ENCODE measurements at places on chromosomes 12 and 14.

- peak; percentile 61 for DNase-seq
Observed at GRCh38 chr12:12723681-12724420, 6.7 kb downstream of the CDKN1B start.

DNA sequence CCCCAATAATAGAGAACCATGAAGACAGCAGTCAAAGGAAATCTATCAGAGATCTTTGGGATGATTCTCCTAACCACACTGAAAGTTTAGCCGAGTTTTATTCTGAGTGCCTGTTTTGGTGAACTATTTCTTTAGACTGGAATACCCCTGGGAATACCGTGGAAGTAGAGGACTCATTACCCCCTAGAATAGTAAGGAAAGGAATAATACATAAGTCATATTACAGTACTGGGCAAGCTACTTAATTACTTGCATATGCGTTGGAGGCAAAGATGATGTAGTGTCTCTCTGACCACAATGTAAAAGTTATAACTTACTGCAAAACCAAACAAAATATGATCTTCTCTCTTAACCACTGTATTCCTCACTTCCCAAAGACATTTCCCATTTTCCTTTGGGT is 25.5 kb downstream of the ZC2HC1C start:
- no peak for DNase-seq

DNA sequence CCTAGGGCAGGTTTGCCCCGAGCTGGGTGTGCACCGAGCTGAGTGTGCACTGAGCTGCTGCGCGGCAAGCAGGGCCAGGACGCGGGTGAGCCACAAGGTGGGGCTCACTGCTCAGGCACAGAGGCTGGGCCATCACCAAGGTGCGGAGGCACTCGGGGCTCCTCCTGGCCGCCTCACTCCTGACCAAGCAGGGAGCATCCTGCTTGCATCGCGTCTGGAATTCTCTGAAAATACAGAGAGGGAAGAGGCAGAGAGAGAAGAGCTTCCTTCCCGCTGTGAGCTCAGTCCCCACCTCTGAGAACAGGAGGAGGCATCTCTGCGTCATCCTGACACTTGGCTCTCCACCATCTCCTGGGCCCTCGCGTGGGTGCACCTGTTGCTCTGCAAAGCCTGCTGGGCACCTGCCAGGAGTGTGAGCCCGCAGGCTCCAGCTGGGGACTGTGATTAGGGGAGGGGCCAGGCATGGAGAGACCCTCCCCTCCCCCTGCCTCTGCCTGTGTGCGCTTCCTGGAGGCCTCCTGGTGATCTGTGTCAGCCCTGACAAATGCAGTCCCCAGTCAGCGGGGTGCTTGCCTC is 116.3 kb downstream of the GLT1D1 start:
- DNase-seq, result peak; percentile 35

GRCh38 chr14:34642595-34642994 is 12.6 kb upstream of the SNX6 start:
- DNase-seq, result no peak

DNA sequence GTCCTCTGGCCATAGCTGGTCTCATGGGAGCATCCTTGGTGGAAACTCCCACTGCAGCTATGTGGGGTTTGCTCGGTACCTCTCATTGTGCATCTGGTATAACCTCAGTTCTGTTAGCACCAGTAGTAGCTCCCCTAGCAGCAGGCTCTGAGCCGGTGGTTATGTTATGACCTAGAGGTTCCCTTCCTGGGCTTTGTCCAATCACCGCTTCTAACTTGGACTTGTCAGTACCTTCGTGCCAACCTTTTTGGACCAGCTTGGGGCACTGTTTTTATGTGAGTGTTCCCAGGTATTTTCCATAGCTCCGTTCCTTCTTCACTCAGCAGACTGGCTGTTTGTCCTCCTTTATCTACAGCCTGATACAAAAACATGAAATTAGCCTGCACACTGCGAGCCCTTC is 55.7 kb downstream of the ATG14 start:
- DNase-seq, result no peak

DNA sequence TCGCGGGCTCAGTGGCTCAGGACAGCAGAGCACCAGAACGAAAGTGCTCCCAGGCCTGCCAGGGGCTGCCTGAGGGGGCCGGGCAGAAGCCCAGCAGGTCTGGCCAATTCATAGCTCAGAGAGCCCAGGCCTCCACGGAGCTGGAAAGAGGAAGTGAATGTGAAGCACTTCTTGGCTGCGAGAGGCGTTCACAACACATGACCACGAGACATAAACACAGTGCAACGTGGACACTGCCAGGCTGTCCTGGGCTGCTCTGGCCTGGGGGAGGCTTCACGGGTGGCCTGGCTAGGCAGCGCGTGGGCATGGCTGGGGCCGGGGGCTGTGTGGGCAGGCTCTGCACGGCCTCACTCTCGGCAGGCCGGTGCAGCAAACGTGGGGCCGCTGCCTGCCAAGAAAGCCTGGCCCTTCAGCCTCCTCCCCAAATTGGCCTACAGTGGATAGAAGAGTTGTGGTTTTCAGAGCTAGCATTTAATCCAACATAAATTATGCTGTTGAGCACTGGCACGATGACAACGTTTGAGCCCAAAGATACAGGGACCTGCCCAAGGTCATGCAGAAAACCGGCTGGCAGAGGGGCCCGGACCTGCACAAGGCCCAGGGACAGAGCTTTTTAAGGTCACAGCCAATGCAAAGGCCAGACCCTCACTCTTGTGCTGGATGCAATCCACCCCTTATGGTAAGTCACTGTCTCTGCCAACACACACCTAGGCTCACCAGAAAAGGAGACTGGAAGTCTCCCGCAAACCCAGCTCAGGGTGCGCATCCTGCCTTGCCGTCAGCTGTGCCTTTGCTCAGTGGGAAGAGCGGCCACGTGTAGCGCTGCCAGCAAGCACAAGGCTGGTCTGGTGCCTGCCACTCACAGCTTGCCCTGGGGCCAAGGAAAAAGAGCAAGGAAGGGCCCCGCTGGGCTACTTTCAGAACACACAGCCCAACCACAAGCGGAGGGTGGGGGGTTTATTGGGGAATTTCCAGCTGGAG is 8.6 kb downstream of the SLC25A29 start:
- DNase-seq, result no peak

DNA sequence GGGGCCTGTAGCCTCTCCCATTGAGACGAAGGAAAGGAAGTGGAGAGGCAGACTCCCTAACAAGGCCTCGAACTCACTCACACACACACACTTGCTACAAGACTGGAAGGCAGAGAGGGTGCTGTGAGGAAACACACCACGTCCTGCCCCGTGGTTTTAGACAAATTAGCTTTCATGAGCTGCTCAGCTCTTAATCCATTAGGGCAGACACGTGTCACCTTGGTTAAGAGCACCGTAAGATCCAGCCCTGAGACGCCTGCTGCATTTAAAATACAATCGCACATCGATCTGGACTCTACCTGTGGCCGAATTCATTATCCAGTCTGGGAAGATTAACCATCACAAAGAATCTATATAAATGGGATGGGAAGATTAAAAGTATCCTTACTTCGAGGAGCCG is 72.0 kb downstream of the RIMBP2 start:
- no peak for DNase-seq

DNA sequence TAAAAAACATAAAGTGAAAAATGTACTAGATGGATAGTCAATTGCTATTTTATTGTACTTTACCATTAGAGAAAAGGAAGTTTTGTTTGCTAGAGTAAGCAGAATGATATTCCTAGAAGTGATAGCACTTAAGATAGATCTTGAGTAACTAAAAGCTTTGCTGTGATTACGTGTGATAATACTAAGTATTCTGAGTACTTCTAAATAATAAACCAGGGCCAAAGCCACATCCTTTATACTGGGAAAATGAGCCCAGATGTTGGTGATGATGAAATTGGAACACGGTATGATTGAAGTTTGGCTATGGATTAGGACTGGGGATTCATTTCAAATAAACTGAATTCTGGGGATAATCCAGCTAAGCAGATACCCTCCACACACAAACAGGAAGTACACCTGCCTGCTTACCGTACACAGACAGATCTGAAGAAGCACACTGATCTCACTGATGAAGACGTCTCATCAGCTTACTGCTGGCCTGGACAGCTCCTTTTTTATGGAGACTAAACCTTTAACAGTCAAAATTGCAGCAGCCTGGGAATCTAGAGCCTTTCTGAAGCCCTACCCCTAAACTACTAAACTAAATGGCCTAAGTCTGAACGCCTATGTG is 199.8 kb downstream of the LRFN5 start:
- no peak for DNase-seq

DNA sequence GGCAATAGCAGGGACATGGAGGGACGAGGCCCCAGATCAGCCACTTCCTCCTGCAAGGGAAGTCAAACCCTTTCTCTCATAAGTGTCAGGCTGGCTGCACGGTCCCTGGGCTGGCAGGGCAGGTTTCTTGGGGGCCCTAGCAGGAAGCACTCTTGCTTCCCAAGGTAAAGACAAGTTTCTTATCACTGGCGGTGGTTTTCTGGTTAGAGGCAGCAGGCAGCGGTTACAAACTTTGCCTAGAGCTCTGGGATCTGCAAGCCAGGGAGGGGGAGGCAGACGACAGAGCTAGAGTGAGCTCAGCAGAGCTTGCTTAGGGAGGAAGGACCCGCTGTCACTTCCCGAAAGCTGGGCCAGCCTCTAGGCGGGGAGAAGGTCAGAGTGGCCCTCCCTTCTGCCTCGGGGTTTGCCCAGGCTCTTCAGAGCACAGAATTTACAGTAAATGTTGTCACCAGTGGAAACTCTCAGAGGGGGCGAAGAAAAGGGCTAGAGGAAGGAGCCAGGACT is 20.4 kb downstream of the BATF start:
- peak; percentile 91 for DNase-seq

DNA sequence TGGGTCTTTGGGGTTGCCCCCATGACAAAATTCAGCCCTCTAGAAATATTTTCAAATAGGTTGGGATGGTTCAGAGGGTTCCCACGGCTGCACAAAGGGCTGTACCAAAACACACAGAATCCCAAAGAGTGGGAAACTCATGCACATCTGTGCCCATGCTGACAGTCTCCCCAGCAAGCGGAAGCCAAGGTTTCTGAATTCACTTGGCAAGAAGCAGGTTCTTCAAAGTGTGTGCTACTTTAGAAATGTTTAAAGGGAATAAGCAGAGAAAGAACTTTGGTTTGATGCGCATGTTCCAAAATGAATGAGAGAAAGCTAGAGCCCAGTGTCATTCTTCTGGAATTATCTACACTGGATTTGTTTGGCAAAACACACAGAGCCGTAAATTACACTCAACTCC is 46.7 kb downstream of the FOXN3 start:
- DNase-seq, result no peak

- DNase-seq, result no peak
Observed at GRCh38 chr12:25710128-25710527, 157.0 kb upstream of the LMNTD1 start.

GRCh38 chr12:48037267-48037915 is 33.1 kb upstream of the COL2A1 start:
- no peak for DNase-seq

DNA sequence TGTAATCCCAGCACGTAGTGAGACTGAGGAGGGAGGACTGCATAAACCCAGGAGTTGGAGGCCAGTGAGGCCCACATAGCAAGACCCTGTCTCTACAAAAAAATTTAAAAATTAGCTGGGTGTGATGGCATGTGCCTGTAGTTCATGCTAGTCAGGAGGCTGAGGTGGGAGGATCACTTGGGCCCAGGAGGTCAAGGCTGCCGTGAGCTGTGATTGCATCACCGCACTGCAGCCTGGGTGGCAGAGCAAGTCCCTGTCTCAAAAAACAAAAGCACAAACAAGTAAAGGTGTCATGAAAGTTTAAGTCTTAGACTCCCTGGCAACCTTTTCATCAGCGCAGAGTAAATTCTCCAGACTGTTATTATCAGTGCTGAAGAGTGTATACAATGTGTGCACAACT is 10.4 kb downstream of the TMEM30B start:
- DNase-seq, result no peak

Data from stimulated activated naive CD8-positive, alpha-beta T cell treated with anti-CD3 and anti-CD28 coated beads, Interleukin-15, amount 100 ng/mL, for 72 hours (primary cell).